AG20443 (cell line): ENCODE measurements at places on chromosomes 7 and 10.

- DNase-seq = no peak
Measured at GRCh38 chr10:43981696-43982095, 333.0 kb upstream of the ZNF32 start.

DNA sequence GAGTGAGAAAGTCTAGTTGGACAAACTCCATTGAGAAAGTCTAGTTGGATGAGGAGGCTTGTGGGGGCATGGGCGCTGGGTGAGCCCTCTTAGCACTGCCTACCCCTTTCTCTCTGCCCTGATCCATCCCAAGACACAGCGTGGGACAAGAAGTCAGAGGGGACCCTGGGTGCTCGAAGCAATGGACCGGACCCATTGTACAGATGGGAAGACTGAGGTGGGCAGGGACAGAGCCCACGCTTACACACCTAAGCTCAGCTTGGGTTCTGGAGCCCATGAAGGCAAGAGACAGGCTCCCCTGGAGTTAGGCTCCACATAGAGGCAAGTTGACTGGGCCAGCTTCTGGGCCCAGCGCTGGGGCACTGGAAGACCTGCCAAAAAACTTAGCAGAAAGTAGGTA, 126.8 kb upstream of the TNRC18 start:
- DNase-seq = no peak

DNA sequence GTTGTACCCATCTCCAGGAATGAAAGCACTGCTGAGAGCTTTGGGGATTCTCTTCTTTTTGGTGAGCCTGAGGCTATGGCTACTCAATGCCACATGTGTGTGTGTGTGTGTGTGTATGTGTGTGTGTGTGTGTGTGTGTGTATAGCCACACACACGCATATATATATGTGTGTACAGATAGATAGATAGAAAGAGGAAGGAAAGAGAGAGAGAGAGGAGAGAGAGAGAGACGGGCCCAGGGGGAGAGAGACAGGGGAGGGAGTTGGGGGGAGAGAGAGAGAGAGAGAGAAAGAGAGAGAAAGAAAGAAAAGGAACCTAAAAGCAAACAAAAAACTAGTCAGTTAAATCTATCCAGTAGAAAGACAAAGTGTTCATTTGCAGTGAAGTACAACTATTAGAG, 8.3 kb downstream of the SLC13A4 start:
- no peak for DNase-seq

DNA sequence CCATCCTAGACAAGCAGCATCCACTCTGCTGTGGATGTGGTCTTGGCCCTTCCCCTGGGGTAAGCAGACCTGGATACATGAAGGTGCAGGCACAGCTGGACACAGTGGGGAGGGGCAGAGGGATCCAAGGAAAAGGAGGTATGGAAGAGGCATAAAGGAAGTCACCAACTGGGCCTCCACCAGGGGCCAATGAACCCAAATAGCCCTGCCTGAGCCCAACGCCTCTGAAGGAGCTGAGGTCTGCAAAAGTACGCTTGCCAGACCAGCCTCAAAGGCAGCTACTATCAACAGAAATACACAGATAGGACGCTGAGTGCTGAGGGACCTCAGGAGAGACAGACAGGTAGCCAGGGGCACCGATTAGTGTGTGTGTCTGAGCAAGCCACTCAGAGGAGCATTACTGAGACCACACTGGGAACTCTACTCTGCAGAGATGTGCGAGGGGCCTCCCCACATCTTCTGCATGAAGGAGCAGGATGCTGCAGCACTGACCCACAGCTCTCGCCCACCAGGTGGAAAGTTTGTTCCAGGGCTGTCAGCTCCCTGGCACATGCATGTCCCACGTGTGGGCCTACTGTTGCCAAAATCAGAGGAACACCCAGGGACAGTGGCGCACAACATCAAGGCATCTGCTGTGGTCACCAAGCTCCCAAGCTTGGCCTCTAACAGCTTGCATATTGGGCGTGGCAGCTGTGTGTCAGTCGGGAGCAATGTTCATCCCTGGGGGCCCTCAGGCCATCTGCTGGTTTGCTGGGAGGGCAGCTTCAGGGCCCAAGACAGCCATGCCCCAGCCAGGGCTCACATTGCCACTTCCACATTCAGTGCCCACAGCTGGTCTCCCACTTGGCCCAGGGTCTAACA, 40.0 kb downstream of the MKI67 start:
- no peak for DNase-seq

GRCh38 chr10:74674927-74675326, 151.5 kb upstream of the KAT6B start:
- no peak for DNase-seq

DNA sequence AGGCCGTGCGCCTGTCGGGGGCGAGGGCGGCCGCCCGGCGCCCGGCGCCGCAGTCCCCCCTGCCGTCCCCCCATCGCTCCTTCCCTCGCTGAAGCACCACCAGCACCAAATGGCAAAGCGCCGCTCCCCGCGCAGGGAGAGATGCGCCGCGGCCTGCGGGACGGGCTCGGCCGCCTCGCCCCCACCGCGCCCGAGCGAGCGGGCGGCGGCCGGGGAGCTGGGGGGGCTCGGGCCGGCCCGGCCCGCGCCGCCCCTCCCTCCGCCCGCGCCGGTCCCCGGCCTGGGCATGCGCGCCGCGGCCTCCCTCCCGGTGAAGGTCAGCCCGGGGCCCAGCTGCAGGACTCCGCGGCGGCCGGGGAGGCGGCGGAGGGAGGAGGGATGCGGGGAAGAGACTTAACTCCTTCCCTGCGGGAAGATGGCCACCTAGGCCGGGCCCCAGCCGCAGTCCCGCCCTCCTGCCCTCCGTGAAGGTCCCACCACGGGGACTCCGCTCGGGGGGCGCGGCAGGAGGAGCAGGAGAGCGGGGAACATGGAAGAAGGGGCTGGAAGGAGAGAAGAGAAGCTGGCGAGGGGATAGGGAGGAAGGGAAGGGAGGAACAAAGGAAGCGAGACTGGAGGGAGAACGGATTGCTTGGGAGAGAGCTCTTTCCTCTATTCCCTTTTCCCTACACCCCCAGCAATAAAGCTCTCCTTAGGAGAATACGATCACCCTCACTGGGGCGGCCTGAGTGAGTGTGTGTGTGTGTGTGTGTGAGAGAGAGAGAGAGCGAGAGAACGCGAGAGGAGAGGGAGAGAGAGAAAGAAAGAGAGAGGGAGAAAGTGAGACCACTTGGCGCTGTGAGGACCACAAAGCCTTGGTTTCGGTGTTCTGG, 3.4 kb upstream of the SMARCD3 start:
- DNase-seq = peak; percentile 96

- DNase-seq = no peak
Measured at GRCh38 chr7:741191-741671, 14.2 kb upstream of the PRKAR1B start.

GRCh38 chr7:139115104-139115503, 5.6 kb upstream of the ZC3HAV1 start:
- no peak for DNase-seq

DNA sequence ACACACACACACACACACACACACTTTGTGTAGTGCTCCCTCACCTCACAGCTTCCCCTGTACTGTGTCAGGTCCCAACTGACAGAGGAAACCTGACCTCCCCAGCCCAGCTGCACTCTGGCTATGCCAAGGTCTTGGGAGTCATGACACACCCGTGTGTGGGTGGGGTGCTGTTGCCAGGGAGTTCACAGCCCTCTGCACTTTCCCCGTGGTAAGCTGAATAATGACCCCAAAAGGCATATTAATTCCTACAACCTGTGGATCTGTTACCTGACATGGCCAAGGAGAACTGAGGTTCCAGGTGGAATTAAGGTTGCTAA, 8.9 kb upstream of the NANOS1 start:
- DNase-seq = peak; percentile 52

GRCh38 chr10:93604146-93604545, 3.1 kb upstream of the RBP4 start:
- DNase-seq = no peak

DNA sequence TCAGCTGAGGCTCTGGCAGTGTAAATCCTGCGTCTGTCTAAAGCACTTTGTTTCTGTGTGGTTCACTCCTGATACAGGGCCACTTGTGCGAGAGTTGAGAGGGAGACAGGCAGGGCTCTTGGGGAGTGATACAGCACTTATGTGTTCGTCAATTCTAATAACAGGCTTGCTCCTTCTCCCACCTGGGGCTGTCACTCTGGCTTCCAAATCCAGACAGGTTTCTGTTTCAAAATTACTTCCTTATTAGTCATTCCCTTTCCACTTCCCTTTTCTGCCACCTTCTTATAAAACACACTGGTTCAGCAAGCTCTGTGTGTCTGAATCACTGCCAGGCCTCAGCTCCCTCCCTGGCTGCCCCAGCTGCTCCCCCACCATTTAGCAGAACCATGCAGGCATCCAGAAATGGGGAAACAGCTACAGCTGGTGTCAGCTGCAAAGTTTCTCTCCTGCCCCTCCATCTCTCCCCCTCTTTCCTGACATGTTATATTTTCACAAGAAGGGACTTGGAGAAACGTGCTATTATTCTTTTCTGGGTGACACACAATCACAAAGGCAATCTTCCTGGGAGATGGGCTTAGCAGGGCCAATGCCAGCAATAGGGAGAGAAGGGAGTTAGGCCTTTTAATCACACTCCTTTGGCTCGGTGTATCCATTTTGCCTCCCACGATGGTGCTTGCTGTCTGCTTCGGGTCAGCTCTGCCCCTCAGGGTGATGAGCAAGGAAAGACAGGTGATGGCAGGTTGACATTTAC, 58.4 kb upstream of the ZNRF2 start:
- DNase-seq = peak; percentile 33

GRCh38 chr10:12507165-12507850, 158.0 kb downstream of the CAMK1D start:
- no peak for DNase-seq

DNA sequence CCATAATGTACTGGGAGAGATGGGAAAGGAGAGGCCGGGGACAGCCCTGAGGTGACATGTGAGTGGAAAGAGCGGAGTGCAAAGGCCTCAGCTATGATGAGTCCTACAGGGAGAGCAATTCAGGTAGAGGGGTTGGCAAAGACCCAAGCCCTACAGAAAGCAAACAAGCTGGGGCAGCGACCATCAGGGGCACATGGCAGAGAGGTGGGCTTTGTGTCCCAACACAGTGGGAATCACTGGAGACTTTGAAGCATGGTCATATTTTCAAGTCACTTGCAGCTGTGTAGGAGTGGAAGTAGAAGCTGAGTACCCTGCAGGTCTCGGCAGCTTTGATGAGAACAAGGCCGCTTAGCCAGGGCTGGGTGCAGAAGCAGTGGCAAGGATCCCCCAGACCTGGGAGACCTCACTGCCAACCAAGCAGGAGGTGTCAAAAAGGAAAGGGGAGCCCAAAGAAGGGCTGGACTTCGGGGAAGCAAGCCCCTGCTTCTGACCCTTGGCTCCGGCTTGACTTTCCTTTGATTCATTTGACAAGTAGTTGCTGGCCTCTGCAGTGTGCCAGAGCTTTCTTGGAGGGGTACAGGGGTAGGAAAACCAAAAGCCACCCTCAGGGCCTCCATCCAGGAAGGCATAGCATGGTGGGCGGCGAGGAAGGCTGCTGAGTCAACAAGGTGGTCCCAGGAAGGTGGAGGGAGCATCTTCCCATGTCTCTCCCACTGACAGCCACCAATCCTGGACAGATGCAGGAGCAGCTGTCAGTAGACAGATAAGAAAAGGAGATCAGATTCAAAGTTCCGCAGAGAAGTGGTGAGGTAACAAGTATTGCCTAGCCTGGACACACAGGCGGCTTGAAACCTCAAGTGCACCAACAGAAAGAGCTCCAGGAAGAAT, 1.9 kb upstream of the PGAM2 start:
- no peak for DNase-seq

GRCh38 chr7:42489299-42489698, 252.3 kb upstream of the GLI3 start:
- DNase-seq = no peak

DNA sequence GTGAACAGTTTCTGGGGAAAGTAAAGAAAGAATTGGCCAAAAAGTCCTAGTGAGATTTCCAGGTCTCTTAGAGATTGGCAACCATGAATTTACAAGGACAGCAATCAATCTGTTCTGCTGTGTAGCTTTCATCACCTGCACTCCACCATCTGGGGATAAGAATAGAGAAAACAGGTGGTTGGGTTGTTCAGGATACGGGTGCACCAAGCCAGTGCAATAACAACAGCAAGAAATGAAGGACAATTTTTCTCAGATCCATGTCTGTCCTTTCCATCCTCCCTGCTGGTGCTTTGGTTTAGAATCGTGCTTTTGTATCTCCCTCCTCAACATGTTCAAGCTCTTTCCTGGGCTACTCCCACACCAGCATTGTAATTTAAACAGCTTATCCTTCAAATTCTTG, 787.7 kb downstream of the GRID1 start:
- DNase-seq = no peak

GRCh38 chr10:75703191-75703854, 271.9 kb downstream of the LRMDA start:
- DNase-seq = no peak

- DNase-seq = peak; percentile 74
Measured at GRCh38 chr10:15504101-15504840, 133.2 kb upstream of the FAM171A1 start.

DNA sequence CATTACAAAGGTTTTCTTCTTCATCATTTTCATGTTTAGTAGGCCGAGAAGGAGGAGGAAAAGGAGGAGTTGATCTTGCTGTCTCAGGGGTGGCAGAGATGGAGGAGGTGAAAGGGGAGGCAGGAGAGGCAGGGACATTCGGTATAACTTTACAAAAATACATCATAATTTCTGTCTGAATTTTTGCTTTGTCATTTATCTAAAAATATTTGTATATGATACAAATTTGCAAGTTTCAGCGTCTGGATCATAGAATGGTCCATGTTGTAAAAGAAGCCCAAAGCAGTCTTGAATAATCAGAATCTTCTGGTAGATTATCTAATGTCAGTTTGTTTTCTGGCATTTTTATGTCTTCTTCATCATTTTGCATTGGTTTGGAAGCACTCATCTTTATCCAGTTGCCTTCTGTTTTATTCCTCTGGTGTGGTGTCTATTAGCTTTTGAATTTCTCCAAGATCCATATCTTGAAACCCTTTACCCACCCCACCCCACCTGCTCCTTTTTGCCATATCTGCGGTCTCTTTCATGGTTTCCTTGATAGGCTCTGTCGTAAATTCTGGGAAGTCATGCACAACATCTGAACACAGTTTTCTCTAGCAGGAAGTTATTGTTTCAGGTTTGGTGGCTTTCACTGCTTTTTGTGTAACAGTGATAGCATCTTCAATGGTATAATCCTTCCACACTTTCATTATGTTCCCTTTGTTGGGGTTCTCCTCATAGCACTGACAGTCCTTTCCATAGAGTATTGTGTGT, 95.0 kb downstream of the ST7 start:
- DNase-seq = no peak

- DNase-seq = no peak
Measured at GRCh38 chr10:7333961-7334641, 76.7 kb downstream of the SFMBT2 start.

DNA sequence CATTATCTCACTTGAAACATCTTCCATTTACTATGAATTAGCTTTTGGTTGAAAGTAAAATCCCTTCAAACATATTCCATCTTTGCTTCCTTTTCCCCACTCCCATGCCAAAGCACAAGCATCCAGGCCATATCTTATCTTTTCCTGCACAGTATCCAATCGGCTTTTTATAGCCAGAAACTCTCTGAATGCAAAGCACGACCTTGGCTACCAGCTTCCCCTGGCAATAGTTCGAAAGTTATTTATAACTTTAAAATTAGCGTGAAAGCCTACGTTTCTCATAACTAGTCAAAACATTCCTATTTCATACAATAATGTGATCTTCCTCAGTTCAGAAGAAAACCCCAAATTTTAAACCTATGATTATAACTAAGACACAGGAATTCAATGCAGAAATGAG, 440 bp downstream of the CTNNA3 start:
- no peak for DNase-seq
